Hippocampal formation (tissue), 2 donors: ENCODE measurements at places on chromosomes 7 and 10.

GRCh38 chr7:151429560-151430331 lies 10.2 kb downstream of the CRYGN start:
- no peak for DNase-seq

GRCh38 chr10:31288962-31289361 lies 30.1 kb upstream of the ZEB1 start:
- DNase-seq = no peak

- no peak for DNase-seq
Observed at GRCh38 chr10:34319197-34319846, 495.8 kb downstream of the PARD3 start.

DNA sequence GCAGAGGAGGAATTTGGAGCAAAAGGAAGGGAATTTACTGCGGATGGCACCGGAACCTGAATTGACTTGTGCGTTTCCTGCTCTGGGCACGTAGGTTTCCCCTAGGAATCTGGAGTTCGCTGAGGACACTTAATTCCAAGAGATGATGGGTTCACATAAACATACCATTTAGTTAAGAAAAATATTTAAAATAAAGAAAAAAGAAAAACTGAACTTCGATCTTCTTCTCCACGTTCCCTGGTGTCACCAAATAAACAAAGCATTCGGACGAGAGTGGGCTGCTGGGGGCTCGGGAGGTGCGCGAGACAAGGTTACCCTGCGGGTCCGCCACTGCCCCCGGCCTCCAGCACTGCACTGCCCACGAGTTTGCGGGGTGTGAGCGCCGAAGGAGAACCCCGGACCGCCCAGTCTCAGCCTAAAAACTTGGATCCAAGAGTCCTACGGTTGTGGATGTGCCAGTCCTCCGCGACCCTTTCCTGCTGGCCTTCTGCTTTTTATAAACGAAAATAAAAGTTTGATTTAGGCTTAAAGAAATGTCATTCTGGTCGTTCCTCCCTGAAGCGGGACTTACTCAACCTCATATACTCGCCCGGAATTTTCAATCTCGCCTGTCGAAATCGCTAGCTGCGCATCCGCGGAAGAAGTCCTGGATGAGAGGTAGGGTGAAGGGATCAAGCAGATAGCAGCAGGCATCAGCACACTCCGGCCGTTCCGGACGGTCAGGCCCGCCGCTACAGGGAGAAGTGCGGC lies 30.3 kb downstream of the SKIDA1 start:
- no peak for DNase-seq

GRCh38 chr7:90229682-90230081 lies 15.3 kb upstream of the CFAP69 start:
- no peak for DNase-seq

DNA sequence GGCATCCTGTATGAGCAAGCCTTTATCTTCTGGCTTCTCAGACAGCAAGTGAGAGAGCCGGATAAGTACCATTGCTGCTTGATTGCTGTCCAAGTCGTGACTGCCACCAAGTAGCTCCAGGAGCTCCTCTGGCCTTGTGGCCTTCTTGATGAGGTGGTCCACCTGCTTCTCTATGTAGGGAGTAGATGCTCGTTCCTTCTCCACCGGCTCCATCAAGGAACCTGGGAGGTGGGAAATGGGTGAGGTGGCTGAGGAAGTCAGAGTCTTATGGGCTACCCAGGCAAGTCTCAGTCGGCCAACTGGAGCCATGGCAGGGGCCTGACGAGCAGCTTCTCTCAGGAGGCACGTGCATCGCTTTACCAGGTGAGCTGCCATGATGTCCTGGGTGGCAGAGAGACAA lies 2.6 kb downstream of the TBRG4 start:
- no peak for DNase-seq

GRCh38 chr10:51487576-51487975 lies 211.8 kb downstream of the CSTF2T start:
- no peak for DNase-seq
